ENCODE measurements at places on chromosomes 6 and 20.
A peak's percentile ranks its signal among the peaks of the same experiment; 100 is the strongest.

- no peak for DNase-seq
Measured at GRCh38 chr6:150145830-150146229, 3.0 kb downstream of the PPP1R14C start.

GRCh38 chr6:124854338-124854922, 107.8 kb upstream of the RNF217 start:
- DNase-seq = peak; percentile 65

DNA sequence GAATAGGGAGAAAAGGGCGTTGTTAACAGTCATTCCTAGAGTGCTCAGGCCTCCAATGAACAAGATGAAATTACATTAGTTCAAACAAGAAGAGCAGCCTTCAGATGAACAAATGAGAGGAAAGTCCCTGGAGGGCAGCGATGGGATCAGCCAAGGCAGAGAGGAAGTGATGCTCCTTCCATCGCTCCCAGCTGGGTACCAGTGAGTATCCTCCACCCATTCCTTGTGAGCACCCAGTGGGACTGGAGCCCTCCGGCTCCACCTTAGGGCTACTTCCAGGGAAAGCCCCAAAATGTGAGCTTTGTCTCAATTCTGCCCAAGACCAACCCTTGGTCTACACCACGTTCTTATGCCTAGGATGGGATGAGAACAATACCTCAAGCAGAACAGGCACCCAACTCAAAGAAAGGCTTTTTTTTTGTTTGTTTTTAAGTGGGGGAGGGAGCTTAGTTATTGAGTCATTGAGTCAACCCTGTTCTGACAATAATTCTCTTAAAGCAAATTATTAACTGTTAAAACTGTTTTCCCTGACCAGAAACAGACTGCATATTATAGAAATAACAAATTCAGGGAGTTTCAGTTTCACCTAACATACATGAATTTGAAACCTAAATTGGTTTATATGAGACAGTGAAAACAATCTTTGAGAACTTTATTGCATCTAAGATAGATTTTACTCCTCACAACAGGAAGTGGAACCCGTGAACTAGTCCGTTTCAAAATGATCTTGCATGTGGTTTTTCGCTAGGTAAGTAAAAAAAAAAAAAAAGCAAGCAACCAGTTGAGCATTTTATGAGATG, 106.9 kb downstream of the IPCEF1 start:
- no peak for DNase-seq

DNA sequence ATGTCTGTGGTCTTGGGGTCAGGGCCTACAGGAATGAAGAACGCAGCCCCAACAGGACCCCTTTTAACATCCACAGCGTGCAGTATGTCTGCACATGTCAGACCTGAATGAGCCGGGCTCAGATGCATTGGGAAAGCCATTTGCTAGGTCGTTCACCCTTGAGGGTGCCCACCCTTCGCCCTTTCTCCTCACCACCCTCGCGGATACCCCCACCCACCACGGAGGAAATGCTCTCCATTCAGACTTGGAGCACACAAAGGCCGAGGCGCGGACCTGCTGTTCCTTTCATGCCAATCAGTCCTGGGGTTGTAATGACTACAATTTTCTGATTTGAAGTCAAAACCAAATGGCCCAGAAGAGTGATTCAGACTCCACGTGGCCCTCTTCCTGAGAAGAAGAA, 62.7 kb downstream of the EDN3 start:
- no peak for DNase-seq

- DNase-seq = peak; percentile 85
Measured at GRCh38 chr20:34112600-34113101, 608 bp upstream of the EIF2S2 start.

DNA sequence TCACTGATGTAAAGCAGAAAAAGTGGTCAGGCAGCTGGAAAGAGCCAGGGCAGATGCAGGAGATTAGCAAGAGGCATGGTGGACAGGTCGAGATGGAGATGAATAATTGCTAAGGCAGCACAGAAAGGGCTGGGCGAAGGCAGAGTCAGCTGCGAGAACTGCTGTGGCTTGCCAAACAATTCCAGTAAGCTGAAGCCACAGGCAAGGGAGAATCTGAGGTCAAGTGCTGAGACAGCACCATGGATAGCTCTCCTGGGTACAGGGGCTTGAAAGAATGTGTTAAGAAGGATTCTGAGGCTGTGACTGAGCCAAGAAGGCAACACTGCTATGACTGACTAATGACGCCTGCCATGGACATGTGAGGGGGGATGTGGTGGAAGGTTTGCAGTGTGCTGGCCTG, 220.8 kb upstream of the FOXA2 start:
- no peak for DNase-seq

- DNase-seq = no peak
Measured at GRCh38 chr20:43975096-43975768, 60.6 kb downstream of the TOX2 start.

DNA sequence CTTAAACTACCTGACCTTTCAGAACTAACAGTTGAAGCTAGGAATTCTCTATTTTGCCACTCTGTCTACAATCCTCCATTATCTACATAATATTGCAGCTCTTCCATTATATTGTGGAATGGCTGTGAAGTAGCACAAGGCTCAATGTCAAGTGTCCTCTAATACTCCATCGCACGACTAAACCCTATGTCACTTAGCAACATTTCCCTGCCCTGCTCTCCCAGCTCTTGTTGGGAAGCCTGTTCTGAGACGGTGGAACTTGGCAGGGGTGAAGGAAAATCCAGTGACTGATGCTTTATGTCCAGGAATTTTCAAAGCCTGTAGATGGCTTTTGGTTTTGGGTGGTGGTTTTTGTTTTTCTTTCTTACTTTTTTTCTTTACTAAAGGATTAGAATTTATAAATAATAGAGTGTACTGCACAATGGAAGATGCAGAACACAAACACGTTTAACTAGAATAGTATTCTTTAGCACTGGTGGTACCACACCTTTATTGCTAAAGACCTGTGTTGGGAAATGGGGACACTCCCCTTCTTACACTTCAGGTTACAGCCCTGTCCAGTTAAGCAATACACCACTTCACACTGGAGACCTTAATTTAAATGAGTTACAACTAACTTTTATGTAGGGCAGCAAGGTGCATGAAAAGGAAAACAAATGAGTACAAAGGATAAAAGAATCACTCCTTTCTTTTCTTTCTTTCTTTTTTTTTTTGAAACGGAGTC, 20.7 kb upstream of the AMD1 start:
- no peak for DNase-seq

- DNase-seq = no peak
Measured at GRCh38 chr20:44858606-44859360, 26.7 kb upstream of the YWHAB start.

- no peak for DNase-seq
Measured at GRCh38 chr6:137522198-137522798, 28.1 kb upstream of the OLIG3 start.

- no peak for DNase-seq
Measured at GRCh38 chr6:153215242-153215641, 84.2 kb upstream of the RGS17 start.

DNA sequence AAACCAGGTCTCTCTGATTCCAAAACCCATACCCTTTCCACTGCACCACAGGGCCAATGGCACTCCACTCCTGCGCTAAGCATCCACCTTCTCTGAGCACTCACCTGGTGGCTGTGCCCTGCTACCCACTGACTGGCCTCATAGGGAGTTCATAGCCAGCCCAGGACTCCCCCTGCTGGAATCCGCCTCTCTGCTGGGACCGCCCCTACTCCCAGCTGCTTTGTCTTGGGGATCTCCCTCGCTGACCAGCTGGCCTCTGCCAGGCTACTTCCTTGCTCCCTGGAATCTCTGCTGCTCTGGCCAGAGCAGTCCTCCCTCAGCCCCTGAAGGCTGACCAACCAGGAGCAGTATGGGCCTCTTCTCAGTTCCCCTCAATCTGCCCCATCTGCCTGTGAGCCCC, 129.7 kb downstream of the FAXC start:
- DNase-seq = no peak

- no peak for DNase-seq
Measured at GRCh38 chr20:19750101-19750606, 7.9 kb upstream of the RIN2 start.

DNA sequence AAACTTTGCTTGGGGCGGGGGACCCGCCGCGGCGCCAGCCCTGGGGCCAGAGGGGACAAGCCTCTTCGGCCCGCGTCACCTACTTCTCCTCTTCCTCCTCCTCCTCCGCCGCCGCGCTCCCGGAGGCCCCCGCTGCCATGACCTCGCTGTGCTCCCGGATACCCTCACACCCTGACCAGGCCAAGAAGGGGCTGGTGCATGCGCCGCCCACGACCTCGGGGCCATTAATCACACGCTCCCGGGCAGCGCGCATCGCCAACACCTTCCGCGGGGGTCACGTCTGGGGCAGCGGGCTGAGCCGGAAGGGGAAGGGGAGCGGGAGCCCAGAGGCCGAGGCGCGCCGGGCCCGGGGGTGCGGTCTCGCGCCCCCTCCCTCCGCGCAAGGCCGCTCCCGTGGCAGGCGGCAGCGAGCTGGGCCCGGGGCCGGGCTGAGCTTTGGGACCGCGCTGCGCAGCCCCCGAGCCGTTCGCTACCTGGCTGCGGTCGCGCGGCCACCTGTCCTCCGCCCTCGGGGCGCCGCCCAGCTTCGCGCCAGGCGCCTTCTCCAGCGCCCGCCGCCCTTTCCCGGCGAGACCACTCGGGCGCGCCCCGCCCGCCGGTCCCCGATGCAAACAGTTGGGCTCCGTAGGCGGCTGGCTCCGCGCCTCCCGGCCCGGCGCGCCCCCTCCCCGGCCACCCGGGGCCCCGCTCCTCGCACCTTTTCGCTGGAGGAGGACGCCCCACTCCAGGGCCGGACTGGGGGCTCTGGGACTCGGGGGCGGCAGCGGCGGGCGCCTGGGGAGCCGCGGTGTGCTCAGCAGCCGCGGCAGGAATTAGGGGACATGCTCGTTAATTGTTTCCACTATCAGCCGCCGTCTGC, 575 bp upstream of the CNR1 start:
- peak; percentile 73 for DNase-seq

GRCh38 chr20:51021067-51022025, 1.6 kb downstream of the KCNG1 start:
- DNase-seq = no peak

GRCh38 chr20:59217794-59218280, 54.2 kb downstream of the ZNF831 start:
- DNase-seq = no peak

DNA sequence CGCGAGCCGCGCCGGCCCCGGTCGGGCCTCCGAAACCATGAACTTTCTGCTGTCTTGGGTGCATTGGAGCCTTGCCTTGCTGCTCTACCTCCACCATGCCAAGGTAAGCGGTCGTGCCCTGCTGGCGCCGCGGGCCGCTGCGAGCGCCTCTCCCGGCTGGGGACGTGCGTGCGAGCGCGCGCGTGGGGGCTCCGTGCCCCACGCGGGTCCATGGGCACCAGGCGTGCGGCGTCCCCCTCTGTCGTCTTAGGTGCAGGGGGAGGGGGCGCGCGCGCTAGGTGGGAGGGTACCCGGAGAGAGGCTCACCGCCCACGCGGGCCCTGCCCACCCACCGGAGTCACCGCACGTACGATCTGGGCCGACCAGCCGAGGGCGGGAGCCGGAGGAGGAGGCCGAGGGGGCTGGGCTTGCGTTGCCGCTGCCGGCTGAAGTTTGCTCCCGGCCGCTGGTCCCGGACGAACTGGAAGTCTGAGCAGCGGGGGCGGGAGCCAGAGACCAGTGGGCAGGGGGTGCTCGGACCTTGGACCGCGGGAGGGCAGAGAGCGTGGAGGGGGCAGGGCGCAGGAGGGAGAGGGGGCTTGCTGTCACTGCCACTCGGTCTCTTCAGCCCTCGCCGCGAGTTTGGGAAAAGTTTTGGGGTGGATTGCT, 1.3 kb downstream of the VEGFA start:
- no peak for DNase-seq

DNA sequence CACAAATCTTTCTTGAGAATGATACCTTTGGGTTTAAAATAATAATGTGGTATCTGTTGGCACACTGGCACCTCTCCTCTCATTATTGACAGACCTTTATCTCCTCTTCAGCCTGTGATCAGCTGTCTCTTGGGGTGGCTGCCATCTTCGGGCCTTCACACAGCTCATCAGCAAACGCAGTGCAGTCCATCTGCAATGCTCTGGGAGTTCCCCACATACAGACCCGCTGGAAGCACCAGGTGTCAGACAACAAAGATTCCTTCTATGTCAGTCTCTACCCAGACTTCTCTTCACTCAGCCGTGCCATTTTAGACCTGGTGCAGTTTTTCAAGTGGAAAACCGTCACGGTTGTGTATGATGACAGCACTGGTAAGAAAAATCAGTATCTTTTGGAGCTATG, 232.8 kb downstream of the GRIK2 start:
- no peak for DNase-seq

DNA sequence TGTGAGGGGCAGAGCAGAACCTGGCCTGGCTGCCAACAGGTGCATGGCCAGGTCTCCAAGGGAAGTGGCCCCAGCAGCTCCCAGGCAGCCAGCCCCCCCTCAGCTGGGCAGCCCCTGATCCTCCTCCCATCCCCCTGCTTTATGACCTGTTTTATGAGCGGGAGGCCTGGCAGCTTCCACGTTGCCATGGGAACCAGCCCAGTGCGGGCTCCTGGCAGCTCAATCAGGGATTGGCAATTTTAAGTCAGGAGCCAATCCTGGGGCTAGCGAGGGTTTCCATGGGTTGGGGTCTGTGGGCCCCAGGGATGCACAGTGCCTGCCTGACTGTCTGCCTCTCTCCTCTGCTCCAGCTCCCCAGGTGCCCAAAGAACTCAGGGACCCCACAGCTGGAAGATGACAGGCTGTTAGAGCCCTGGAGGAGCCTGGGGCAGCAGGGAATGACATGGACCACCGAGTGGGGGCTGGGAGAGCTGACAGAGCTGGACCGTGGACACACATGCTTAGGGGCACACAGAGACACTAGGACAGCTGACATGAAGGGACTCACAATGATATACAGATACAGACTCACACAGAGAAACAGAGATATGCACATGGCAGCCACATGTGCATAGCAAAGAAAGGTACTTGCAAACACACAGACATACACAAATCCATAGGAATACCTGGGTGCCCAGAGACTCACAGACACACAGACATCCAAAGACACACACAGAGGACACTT, 56.5 kb upstream of the SIRPA start:
- DNase-seq = peak; percentile 80

GRCh38 chr6:127547904-127548649, 28.9 kb upstream of the C6orf58 start:
- no peak for DNase-seq

DNA sequence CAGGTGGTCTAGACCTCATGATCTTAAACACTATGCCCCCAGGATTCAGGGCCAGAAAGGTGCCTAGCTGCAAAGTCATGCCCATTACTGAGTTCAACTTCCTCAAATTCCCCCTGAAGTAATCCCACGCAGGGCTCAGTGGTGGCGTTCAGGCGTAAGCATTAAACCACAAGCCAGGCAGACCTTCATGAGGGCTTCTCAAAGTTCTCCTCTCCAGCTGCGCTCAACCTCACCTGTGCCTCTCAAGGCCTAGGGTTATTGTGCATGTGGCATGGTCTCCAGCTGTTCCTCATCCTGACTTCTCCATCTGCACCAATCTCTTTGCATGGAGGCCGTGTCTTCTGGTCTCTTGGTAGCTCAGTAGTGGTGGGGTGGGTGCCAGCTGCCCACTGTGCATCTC, 113.6 kb downstream of the TSHZ2 start:
- DNase-seq = no peak

- DNase-seq = no peak
Measured at GRCh38 chr20:16477632-16478031, 95.6 kb downstream of the KIF16B start.
